ENCODE measurements at places on chromosomes 4 and X.

DNA sequence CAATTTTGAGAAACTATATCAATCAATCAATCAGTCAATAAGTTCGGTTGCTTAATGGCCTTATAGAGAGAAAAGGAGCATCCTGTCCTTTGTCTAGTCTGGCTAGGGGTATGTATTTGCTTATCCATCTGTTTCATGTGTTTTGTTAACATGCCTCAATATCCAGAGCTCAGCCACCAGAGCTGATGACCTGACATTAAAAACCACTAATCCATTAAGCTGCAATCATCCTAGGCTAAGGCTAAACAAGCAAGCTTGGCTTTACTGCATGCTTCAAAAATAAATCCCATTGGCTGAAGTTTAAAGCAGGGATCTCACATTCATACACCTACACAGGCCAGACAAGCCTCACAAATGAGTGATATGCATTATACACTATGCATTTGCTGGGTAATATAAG lies 139.7 kb downstream of the INPP4B start:
- no peak for DNase-seq

GRCh38 chrX:100687546-100687945 lies 43.5 kb downstream of the SRPX2 start:
- DNase-seq: peak; percentile 5

DNA sequence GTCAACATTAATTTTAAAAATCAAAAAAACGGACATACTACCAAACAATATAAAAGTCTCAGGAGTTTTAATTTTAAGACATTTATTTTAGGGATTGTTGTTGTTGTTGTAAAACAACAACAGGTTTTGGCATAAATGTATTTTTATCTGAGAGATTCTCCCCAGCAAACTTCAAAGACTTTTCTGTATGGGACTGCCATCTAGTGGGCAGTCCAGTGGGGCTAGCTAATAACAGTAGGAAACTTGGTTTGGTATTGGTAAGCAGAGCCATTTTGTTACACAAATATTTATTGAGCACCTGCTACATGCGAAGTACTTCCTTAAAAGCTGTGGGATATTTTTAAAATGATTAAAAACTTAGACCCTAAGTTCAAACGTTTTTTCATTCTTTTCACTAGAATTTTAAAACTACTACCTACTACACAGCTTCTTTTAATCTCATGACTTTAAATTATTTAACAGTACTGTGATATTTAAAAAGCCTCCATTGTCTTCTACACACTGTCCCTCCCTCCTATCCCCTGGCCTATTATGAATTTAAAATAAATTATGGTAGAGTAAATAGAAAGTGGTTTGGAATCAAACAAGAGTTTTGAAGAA lies 1028.4 kb upstream of the INTU start:
- no peak for DNase-seq

DNA sequence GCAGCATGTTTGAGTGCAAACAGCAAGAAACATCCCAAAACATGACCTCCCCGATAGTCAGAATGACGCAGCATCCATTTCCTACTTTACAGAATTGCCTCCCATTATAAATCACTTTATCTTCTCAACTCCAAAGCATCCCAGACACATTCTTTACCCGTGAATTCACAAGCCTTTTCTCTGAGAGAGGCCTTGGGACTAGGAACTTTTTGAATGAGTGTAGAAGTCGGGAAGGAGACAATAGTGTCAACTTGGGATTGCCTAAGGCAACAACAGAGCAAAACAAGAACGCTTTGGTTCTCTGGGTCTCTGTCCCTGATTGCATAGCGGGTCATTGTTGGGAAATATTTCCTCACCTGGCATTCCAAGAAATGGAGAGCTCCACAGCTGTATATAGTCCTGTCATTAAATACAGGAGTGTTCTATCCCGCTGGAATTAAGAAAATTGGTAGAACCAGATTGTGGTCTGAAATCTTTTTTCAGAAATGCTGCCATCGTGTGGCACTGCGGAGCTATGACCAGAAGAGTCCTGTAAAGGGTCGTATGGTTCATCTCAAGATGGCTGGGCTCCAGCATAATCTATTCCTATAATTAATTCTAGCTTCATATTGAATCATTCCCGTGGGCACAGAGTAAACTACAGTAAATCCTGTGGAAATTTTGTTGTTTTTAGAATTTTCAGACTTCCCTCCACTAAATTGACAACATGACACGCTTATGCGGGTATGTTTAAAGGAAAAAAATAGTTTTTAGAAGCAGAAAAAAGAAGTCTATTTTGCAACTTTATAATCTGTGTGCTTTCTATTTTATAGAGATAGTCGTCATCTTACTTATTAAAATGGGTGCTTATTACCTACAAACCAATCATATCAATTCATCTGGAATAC lies 2.0 kb upstream of the SPP1 start:
- peak; percentile 57 for DNase-seq

DNA sequence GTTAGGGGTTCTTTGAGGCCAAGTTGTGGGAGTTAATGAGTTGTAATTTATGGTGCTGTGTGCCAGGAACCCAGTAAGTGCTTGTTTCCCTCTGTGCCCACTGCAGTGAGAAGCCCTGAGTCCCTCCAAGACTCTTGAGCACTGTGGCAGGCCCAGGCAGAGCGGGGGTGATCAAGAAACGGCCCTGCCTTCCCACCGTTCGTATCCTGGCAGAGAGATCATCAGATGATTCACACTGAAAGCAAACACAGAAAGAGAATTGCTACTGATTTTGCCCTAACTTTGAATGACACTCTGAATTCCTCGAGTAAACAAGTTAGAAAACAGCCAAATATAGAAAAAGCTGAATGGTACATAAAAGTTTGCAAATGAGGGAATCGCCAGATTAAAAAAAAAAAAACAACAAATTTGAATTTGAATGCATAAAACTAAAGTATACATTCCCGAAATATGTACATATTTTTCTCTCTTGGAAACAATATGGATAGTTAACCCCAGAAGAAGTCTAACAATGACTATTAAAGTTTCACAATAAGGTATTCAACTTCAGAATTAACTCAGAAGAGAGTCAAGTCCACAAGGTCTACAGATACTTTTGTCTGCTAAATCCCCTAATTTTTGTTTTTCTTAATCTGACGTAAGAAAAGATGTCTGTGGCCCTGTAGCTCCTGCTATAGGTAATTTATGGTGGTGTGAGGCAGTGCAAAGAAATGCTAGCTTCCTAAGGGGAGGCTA lies 71.8 kb downstream of the AFAP1 start:
- peak; percentile 38 for DNase-seq

DNA sequence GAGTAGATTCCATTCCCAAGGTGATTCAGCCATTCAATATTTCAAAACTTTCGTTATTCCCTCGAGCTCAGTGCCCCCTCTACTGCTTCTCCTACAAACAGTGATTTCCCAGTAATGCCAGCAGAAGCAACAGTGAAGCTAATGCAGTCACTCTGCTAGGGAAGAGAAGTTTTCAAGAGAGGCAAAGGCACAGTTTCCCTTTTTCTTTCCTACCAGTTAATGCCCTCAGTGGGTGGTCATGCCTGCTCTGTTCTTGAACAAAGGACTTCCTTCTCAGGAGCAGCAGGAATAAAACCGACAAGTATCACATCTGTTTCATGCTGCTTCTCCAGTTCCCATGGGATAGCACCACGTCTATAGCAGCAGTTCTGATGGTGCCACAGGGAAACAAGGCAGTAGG lies 317.2 kb downstream of the TENM3 start:
- DNase-seq: no peak

- no peak for DNase-seq
Observed at GRCh38 chrX:103586314-103586646, 965 bp downstream of the TCEAL4 start.

DNA sequence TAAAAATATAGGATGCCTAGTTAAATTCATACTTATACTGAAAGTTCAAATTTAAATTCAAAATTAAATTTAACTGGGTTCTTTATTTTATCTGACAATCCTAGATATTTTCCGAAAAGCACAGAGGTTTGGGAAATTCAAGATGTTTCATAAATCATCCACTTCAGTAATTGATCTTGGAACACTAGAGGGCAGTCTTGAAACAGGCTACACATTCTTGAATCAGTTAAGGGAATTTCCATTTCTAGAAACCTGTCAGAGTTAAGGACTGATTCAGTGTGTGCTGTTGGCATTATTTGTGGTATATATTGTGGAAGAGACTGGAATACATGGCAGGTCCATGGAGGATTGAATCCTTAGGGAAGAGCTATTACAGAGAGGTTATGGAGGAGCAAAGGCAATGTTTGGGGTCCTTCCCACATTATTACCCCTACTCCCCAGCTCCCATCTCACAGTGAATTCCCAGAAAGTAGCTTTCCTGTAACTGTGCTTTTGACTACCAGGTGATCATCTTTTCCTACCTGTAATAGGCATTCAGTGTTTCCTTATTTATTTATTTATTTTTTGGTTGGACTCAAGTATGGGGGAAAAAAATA lies 92.9 kb downstream of the EGF start:
- DNase-seq: no peak

GRCh38 chrX:39249999-39250398 lies 448.7 kb downstream of the MID1IP1 start:
- DNase-seq: no peak

DNA sequence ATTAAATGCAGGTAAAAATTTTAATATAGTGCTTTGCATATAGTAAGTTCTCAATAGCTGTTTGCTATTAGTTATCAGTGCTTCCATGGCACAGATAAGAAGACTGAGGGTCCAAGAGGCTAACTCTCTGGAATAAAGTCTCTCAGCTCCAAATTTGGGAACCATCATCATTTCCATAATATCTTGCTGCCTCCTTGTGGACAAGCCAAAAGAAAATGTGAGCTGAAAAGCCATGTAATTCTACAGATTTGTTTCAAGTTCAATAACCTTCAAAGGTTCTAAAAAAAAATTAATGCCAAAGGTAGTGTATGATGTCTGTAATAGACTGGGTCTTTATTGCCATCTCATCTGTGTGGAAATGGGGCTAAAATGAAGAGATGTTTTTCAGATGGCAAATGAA lies 136.9 kb upstream of the VCX start:
- DNase-seq: no peak
